ENCODE measurements at places on chromosomes 2 and 18. TPM values are rescaled to one million over a fixed set of nuclear protein-coding genes. Genes with fewer than 3 reads are reported as not detected.

DNA sequence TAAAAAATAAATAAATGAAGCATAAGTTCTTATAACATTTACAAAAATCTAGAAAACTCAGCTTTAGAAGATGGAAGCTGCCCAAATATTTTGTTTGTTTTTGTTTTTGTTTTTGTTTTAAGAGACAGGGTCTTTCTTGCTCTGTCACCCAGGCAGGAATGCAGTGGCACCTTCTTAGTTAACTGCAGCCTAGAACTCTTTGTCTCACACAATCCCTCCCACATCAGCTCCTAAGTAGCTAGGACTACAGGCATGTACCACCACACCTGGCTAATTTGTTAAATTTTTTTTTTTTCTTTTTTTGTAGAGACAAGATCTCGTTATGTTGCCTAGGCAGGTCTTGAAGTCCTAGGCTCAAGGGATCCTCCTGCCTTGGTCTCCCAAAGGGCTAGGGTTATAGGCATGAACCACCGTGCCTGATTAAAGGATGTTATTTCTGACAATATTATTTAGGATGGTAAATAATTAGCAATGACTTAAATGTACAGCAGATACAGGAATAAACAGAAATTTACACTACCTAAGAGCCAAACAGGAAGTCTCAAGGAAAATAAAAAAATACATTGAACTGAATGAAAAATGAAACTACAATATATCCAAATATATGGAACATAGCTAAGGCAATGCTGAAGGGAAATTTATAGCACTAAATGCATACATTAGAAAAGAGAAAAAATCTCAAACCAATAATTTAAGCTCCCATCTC lies 17.2 kb downstream of the SESTD1 start:
- DNase-seq = no peak

DNA sequence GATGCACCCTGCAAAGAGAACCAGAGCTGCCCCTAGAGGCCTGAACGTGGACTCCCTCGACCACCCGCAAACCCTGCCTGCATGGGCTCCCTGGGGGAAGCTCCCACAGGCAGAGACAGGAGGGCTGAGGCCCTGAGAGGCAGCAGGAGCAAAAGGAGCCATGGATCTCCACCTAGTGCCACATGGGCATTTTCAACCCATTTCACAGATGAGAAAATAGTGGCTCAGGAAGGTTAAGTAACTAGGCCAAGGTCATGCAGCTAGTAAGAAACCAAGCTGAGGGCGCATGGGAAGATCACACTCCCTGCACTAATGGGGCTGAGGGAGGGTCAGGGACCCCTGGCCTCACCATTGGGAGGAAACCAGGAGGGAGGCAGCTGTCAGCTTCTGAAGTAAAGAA lies 271.7 kb upstream of the RAB6C start:
- no peak for DNase-seq

- peak; percentile 89 for DNase-seq
Observed at GRCh38 chr2:111032721-111033429, 87.8 kb upstream of the BCL2L11 start.

DNA sequence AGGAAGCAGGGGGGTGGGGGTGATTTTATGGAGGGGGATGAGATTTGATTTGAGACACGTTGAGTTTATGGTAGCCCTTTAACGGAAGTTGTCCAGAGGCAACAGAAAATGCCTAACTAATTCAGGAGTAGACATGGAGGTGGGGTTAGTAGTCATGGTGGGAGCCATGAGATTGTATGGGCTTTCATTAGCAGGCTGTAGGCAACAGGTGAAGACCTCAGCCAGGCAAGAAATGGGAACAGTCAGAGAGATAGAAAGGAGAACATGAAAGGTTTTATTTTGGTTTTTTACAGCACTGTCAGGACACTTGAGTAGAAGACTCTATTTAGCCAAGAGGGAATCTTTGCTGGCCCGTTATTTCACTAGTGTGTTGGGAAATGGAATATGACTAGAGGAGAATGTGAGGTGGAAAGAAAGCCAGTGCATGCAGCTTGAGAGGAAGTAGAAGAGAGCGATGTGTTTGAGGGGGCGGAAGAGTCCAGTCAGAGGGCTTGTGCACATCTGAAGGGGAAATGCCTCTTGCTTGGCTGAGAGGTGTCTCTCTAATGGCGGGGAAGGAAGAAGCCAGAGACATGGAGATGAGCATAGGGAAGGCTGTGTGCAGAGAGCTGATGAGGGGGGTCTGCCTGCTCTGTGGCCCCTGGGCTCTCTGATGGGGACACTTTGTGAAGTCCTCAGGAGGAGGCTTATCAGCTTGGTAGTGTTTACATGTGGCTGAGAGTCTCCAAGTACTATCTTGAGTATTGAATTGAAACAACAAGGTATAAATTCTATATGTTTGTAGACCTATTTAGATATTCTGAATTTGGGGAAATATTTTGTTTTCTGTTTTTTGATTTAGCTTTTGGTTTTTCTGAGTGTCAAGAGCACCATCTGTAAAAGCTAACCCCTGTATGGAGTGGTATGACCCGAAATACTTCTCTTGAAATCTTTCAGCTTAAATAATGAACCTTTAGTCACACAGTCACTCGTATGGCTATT lies 66.9 kb upstream of the ITM2C start:
- no peak for DNase-seq

- no peak for DNase-seq
Observed at GRCh38 chr2:60484133-60484645, 69.3 kb downstream of the BCL11A start.

GRCh38 chr2:239710953-239711861 lies 310.4 kb upstream of the HDAC4 start:
- no peak for DNase-seq

- peak; percentile 15 for DNase-seq
Observed at GRCh38 chr2:121284463-121285449, at the start of gene TFCP2L1. Gene TFCP2L1, minus strand, starts transcription at chr2:121285202. Its CDS starts 93 bp downstream, at chr2:121285109.

DNA sequence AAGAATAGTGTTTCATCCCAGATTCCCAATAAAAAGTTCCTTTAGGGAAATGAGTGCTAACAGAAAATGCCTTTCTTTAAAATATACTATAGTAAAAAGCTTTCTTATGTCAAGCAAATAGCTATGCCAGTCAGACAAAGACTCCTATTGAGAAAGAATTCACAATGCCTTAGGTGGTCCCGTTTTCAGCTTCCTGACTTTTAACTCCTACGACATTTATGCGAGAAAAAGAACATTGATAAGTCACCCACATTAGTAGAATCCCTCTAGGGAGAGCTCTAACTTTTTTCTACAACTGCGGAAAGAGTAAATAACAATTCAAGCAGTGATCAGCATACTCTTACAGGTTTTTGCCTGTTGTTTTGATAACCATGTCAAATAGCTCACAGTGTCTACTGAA lies 750.8 kb upstream of the ACVR2A start:
- DNase-seq = no peak

- no peak for DNase-seq
Observed at GRCh38 chr2:108228537-108228936, 11.2 kb upstream of the SULT1C3 start.

DNA sequence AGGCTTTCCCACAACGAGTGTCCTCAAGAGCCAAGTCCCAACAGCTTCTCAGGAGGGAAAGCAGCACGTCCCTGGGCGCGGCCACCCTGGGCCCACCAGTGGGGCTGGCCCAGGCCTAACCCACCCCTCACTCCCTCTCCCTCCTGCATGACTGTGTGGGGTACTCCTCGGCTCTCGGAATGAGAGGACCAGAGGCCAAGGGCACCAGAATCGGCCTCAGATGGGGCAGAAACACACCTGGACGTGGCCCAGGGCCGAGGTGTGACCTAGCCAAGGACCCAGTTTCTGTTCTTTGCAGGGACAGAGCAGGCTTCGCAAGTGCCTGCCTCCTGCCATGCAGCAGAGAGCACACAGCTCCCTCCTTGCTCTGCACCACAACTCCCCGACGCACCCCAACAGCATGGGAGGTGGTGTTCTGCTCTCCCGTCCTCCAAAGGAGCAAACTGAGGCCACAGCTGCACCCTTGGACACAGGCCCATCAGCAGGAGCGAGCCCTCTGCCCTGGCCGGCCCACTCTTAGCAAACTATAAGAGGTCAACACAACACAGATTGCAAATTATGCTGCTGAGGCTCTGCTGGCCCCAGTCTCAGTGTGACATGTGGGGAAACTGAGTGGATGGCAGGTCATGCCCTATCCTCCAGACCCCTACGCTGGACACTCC lies 19.7 kb downstream of the HS6ST1 start:
- no peak for DNase-seq

DNA sequence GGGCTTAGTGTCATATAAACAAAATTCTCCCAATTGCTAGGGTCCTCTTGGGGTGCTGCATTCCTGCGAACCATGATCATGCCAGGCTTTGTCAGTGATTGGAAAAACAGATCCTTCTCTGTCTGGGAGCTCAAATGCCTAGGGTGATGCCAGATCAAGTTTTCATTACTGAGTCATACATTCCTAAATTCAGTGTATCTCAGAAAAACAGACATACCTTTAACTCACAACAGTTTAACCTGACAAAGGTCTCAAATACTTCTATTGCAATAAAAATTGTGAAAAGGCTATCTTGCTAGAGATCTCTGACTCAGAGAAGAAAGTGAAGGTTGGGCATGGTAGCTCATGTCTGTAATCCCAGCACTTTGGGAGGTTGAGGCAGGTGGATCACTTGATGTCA lies 86.9 kb downstream of the SH3YL1 start:
- DNase-seq = no peak

The SERPINB13 gene
- total RNA-seq = not detected

The UGT1A10 gene
- total RNA-seq = 140 TPM

The SLC8A1 gene
- 0.10 TPM for total RNA-seq

The TWSG1 gene
- 15.9 TPM for total RNA-seq
